ENCODE measurements at places on chromosomes 3 and 15. TPM values are rescaled to one million over a fixed set of nuclear protein-coding genes. Genes with fewer than 3 reads are reported as not detected.

DNA sequence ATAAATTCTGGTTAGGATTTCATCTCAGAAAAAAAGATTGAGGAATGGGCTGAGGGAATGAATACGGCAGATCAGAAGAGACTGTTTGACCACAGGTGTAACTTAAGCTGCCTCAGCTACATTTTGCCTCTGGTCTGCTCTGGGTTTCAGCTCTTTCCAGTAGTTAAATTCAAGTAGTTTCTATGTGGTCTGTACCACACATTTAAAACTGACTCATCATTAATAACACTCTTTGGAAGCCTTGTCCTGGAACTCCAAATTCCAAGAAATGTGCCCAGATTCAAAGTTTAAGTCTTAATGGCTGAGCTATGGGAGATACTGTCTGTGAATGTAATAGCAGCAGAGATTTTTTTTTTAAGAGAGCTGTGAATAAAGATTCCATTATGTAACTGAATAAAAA is 133.1 kb upstream of the IGSF10 start:
- peak; percentile 71 for DNase-seq

The TRAK1 gene
- 6.0 TPM for total RNA-seq

The PLSCR5 gene
- not detected for total RNA-seq

DNA sequence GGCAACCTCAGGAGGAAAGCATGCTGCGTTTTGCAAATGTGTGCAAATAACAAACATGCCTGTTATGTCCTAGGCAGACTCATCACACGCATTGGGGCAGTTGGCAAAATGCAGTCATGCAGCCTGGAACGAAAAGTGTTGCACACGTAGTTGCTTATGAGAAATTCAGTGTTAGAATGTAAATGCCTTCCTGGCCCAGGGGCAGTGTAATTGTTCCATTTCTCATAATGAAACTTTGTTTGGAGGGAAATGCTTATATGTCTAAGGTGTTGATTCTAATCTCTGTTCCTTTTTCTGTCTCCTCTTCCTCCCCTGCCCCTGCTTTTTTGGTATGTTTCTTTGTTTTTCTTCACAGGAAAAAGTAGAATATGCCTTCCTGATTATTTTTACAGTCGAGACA is 156.0 kb downstream of the CACNA1D start:
- DNase-seq: no peak

The SLCO2A1 gene
- total RNA-seq: 0.02 TPM

GRCh38 chr15:35013370-35013769 is 25.3 kb upstream of the ZNF770 start:
- no peak for DNase-seq

The SPTBN5 gene
- total RNA-seq: not detected

- no peak for DNase-seq
Observed at GRCh38 chr3:4687167-4687566, 194.0 kb downstream of the ITPR1 start.

DNA sequence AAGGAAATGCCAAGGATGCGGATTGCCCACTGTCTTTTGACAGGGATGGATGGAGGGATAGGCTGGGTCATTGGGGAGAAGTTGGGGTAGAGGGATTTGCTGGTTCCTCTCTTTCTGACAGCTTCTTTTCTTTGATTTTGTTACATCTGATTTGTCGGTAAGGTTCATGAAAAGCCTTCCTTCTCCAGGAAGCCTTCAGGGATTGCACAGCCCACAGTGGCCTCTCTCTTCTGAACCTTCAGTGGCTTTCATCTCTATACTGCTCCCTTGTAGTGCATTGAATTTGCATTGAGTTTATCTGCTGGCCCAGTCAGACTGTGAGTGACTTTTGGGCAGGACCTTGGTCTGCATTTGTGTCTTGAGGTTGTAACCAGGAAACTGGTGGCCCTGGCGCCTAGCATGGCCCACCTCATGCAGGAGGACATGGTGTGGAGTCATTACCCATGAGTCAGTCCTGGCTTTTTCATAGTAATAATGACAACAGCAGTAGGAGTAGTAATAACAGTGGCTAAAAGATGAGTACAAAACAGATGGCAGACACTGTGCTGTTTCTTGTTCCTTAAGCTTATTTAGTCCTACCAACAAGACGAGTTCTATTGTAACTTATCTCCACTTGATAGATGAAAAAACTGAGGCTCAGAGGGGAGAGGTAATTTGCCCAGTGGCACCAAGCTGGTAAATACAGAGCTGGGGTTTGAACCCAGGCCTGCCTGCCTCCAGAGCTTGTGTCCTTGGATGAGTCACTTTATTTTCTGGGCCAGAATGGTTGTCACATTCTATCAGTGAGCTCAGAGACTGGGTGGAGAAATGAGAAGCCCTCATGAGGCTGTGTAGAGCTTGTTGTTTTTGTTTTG is 28.4 kb downstream of the SMAD6 start:
- no peak for DNase-seq

The SLC6A6 gene
- total RNA-seq: 29.8 TPM

DNA sequence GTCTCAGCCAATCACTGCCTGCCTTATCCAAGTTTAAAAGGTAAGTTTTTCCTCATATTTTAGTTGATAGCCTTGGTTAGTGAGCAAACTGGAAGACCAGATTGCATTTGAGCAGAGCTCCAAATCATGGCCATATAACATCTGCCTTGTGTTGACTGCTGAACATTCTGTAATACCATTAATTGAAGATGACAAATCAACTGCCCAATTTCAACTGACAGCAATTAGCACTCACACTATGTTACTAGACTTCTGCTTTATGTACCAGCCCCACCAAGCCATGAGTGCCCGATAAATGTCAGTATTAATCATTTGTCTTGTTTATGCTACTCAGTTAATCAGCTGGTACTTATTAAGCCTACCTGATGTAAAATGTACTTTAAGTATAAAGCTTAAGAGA is 83.1 kb downstream of the CGGBP1 start:
- no peak for DNase-seq

The GABRB3 gene
- total RNA-seq: 14.4 TPM

Data from H4 (cell line).